ENCODE measurements at places on chromosomes 5 and 9.

GRCh38 chr5:129909225-129909624 is 5.0 kb downstream of the CHSY3 start:
- no peak for DNase-seq

DNA sequence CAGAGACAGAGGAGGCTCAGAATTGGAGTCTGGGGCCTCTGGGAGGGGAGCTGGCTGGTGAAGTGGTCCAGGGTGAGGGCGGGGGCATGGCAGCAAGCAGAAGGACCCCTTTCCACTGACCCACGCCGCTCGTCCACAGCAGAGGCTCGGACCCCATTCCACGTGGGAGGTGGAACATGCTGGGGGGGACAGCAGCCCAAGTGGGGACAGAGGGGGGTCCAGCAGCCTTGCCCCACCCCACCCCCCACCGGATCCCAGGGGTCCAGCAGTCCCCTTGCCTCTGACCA is 25.4 kb upstream of the NKD2 start:
- no peak for DNase-seq

GRCh38 chr5:40446910-40447309 is 232.8 kb upstream of the PTGER4 start:
- DNase-seq: no peak

GRCh38 chr9:136848393-136849037 is 694 bp upstream of the PHPT1 start:
- DNase-seq: no peak

- no peak for DNase-seq
Measured at GRCh38 chr5:118529361-118530144, 458.8 kb downstream of the DTWD2 start.

- no peak for DNase-seq
Measured at GRCh38 chr5:12625667-12626263, 721.5 kb upstream of the CTNND2 start.

GRCh38 chr5:57166276-57166675 is 7.6 kb upstream of the GPBP1 start:
- DNase-seq: no peak

- DNase-seq: peak; percentile 22
Measured at GRCh38 chr5:133052317-133053175, 733 bp downstream of the HSPA4 start.

GRCh38 chr9:73001860-73002259 is 49.0 kb upstream of the ALDH1A1 start:
- no peak for DNase-seq

DNA sequence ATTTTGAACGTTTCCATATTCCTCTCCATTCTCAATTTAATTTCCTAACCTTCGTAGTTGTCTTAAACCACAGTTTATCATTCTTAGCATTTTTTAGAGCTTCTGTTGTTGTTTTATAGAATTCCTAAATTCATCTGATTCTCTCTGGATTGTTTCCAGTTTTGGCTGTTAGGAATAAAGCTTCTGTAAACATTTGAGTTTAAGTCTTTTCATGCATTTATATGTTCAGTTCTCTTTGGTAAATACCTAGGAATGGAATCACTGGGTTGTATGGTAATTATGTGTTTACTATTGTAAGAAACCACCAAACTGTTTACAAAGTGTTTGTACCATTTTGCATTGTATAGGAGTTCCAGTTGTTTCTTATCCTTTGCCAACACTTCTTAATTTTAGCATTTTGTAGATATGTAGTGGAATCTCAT is 29.7 kb downstream of the GPR21 start:
- DNase-seq: no peak

DNA sequence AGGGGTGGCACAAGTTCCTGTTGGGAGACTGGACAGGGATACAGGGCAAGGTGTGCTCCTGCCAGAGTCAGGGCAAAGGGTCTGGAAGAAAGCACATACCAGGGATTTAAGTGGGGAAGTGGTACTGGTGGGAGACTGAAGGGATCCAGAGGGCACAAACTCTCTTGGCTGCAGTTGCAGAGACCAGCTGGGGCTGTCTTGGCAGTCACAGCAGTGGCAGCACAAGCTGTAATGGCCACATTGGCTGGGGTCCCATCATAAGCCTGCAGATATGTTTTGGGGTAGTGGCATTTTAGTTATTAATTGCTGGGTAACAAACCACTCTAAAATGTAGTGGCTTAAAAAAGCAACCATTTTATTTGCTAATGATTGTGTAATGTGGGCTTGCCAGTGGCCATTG is 492.2 kb downstream of the ENC1 start:
- DNase-seq: no peak

DNA sequence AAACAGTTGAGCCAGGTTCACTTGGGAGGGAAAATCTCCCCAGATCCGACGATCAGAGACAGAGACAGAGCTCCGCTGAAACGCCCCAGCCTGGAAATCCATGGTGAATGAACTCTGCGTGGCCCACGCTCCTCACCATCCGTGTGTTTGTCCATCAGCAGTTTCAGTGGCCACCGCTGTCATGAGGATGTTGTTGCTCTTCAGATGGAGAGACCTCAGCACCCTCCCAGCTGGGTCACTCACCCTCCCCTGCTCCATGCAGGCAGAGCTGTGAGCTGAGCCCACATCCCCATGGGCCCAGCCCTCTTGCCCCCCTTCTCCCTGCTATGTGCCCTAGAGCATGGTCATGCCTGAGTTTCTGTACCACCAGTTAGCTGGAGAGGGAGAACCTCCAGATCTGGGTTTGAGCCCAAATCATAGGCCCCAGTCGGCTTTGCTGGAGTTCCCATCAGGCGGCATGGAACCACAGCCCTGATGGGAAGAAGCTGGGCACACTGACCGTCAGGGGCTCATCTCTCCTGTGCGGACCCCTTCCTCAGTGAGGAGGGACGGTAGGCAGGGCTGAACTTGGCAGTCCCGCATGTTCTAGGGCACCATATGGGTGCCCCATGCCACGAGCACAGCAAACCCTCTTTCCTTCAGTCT is 154.4 kb upstream of the COL5A1 start:
- no peak for DNase-seq

GRCh38 chr9:135329571-135330306 is 149.8 kb upstream of the PPP1R26 start:
- DNase-seq: no peak

DNA sequence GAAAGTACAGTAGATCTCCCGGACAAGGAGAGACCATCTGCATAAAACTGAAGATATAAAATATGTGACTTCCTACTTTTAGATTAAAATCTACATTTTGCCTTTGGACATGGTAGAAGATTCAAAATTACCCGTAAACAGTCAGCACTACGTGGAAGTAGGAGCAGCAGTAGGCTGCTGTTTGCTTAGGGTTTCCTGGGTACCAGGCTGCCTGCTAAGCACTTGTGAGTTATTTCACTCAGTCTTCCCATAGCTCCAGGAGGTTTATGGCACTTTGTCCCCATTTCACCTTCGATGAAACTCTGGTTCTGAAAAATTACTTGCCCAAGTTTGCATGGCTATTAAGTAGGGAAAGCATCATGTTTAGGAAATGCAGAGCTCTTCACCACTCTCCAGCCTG is 92.6 kb downstream of the STK32A start:
- DNase-seq: no peak

DNA sequence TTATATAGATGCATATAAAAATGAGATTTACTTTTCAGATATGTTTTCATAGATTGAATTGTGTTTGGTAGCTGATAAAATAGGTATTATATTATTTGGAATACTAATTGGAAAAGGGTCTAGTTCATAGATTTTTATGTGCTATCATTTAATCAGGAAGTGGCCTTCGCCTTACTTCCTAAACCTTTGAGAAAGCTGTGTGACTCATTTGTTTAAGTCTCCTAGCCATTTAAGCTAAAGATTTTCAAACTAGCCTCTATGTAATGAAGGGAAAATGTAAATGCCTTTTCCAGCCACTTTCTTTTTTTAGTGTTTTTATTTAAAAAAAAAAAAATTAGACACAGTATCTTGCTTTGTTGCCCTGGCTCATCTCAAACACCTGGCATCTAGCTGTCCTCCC is 97.5 kb downstream of the DMXL1 start:
- no peak for DNase-seq

- DNase-seq: no peak
Measured at GRCh38 chr5:3010301-3010952, 258.9 kb upstream of the IRX2 start.

GRCh38 chr5:160479220-160479619 is 57.6 kb downstream of the PTTG1 start:
- DNase-seq: no peak

GRCh38 chr5:174773371-174773770 is 49.0 kb downstream of the MSX2 start:
- DNase-seq: no peak
